ENCODE measurements at places on chromosomes 3 and 15.

DNA sequence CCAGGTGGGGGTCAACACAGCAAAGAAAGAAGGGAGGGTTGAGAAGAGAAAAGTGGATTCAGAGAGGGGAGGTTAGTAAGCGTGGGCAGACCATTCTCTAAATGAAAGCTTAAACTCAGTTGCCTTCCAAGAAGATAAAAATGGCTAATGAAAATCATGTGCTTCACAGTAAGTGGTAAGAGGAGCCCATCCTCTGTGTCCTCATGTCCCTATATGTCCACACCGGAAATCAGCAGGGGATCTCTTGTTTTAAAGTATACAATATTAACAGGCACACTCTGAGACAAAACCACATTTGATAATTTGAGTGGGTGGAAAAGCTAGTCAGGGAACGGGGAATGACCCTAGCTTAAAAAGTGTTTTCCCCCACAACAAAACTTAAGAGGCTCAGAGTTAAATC lies 4.4 kb upstream of the FOXP1 start:
- DNase-seq = no peak

DNA sequence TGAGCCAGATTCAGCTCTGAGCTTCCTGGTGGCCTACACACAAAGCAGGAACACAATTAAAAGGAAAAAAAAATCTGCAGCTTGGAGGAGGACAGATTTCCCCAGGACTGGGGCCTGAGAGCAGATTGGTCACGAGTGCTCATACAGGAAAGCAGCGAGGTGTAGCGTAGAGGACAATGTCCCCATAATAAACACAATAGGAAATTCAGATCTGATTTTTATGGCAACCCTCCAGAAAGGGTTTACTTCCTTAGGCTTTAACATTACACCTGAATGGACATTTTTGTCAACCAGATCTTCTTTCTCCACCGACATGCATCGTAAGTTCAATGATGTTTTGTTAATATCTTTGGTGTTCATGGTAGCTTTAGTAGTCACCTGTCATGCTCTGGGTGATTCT lies 23.3 kb downstream of the SLC6A20 start:
- DNase-seq = no peak

DNA sequence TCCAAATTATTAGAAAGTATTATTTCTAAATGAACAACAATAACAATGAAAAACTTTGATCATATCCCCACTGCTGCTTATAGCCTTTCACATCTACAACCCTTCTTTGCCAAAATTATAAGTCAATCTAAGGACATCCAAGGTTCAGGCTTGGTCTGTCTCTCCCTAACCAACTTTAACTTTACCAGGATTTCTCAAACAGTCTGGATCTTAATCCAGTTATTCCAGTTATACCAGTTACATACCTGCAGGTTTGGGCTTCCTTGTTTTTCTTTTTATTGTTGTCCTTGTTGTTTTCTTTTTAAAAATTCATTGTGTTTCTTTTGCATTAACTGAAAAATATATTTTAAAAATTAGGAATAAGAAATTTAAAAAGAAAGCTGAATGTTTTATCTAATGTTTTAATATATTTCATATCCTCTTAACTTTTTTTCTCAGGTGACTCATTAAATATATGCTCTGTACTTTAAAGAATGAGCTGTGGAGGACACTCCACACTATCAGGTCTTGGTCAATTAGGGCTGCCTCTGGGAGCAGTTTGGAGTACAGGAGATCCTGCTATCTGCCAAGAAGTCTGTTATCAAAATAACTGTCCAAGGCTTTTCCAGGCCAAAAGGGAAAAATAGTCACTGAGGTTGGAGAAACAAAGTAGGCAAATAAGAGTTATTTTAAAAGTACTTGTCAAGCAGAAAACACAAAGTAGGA lies 421.4 kb downstream of the EPHA6 start:
- DNase-seq = no peak

DNA sequence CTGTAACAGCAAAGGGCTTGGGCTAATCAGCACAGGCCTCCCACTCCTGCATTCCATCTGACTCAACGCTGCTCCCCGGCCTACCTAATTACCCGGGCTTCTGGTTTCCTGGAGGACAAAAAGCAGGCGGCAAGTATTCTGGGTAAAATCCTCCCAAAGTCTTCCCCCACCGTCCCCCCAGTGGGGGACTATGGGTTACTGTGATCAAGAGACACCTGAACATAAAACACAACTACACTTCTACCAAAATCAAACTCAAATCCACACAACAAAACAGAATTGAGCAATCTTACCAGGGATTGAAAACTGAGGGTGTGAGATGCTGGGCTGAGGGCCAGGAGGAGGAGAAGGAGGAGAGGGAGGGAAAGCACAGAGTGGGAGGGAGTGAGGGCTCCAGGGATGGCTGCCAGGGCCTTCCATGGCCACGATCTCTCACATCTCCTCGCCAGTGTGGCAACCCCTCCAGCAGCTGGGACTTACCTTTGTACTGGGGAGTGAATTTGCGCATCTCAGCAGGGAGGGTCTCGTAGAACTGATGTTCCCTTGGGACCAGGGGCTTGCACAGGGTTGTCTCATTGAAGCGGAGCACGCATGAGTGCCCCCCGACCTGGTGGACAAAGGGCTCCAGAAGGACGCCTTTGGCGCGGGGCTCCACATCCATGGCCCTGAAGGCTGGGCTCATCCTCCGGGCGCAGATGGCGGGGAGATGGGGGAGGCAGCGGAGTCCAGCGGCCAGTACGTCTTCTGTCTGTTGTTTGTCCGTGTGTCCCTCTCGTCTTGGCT lies 9.1 kb upstream of the NCKIPSD start:
- DNase-seq = no peak

- no peak for DNase-seq
These were observed 63.0 kb upstream of the CFAP161 start for GRCh38 chr15:81071120-81071519.

GRCh38 chr3:117788061-117788460 lies 1078.5 kb downstream of the TUSC7 start:
- DNase-seq = no peak

- DNase-seq = no peak
These were observed 25.5 kb downstream of the GLDN start for GRCh38 chr15:51366920-51367319.

DNA sequence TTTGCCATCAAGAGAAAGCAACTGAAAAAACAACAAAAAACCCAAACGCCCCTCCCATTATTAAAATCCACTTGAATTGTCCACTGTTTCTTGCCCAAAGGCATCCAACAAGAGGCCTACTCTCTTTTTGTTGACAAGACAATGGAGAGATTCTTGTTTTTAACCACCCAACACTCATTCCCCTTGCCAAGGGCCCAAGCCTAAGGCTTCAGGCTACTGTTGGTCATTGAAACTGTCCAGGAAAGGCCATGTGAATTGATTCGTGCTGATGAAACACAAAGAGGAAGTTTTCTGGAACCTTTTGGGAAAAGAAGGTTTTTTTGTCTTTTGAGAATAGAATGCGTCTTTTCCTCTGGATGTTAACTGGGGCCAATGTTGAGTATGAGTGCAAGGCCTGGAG lies 157.4 kb upstream of the PFN2 start:
- DNase-seq = no peak

DNA sequence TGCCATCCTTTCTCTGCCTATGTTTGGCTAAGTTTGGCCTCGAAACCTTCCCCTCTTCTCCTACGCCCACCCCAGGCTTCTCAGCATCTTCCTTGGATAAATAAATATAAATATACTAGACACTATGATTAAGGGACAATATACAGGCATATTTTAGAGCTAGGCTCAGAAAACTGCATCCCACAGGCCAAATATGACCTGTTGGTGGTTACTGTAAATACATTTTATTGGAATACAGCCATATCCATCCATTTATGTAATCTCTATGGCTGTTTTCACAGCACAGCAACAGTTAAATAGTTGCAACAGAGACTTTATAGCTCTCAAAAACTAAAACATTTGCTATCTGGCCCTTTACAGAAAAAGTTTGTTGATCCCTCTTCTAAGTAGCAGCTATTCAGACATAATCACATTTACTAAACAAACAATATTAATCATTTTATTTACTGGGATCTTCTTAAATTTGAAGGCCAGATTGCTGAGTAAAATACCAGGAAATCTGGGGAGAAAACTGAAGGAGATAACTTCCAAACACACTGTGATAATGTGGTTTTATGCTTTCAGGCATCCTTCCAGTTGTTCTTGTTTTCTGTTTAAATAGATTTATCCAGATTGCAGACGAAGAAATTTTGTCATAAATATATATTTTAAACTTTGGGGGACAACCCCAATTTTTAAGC lies 269.7 kb upstream of the THRB start:
- DNase-seq = no peak

- DNase-seq = no peak
These were observed 51.8 kb downstream of the GRAMD1C start for GRCh38 chr3:113890256-113890900.

- no peak for DNase-seq
These were observed 646.9 kb upstream of the LMCD1 start for GRCh38 chr3:7854721-7855120.

- DNase-seq = no peak
These were observed 123.6 kb upstream of the GAP43 start for GRCh38 chr3:115499666-115500065.

DNA sequence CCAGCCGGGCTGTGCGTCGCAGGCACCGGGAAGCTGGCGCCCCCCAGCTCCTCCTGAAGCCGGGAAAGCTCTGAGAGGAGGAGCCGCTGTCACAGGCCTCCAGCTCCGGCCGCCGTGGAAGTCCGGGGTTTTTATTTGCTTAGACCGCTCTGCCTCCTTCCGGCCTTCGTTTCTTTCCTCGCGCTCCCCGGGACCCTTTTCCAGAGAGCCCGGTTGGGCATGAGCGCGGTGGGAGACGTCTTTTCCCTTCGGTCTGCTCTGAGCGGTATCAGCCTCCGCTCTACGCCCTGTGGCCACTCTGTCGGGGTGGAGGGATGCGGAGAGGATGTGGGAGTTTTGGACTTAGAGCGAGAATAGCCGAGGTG lies 559 bp downstream of the SENP5 start:
- peak; percentile 9 for DNase-seq

- DNase-seq = no peak
These were observed 6.8 kb downstream of the LTK start for GRCh38 chr15:41506796-41507341.

- DNase-seq = no peak
These were observed 945 bp downstream of the VIPR1 start for GRCh38 chr3:42503251-42503924.

DNA sequence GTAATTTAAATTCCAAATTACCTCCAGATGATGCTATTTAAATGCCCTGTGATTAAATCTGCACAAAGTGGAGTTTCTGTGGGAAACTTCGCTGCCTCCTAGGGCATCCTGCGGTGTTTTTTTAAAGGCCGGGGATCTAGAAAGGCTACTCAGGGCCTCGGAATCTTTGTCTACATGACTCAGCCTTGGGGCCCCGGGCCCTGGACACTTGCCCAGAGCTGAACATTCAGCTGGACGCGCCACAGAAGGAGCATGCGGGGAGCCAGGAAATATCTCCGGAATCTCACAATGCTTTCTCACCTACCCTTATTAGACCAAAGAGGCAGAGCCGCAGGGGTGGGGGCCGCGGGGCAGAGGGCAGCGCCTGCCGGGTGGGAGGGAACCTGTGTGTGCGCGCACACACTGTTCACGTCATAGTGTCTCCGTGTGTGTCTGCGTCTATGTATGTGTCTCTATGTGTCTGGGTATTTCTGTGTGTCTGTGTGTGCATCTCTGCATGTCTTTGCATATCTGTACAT lies 145.5 kb upstream of the TPM1 start:
- DNase-seq = no peak

GRCh38 chr15:51697163-51697562 lies 15.9 kb downstream of the SCG3 start:
- no peak for DNase-seq

DNA sequence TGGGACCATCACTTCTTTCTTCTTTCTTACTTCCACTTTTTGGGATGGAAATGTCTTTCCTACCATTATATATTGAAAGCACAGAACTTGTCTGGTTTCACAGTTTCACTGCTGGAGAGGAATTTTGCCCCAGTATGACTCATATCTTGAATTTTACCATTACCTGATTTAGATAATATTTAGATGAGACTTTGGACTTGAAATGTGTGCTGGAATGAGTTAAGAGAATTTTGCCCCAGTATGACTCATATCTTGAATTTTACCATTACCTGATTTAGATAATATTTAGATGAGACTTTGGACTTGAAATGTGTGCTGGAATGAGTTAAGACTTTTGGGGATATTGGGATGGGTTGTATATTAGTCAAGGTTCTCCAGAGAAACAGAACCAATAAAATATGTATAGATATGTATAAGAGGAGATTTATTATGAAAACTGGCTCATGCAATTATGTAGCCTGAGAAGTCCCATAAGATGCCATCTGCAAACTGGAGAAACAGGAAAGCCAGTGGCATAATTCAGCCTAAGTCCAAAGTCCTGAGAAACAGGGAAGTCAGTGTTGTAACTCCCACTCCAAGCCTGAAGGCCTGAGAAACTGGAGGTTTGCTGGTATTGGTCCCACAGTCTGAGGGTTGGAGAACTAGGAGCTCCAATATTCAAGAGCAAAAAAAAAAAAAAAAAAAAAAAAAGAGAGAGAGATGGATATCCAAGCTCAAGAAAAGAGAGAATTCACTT lies 1029.2 kb downstream of the EPHA3 start:
- DNase-seq = no peak

- DNase-seq = no peak
These were observed 329.1 kb downstream of the FOXP1 start for GRCh38 chr3:71254281-71255057.

DNA sequence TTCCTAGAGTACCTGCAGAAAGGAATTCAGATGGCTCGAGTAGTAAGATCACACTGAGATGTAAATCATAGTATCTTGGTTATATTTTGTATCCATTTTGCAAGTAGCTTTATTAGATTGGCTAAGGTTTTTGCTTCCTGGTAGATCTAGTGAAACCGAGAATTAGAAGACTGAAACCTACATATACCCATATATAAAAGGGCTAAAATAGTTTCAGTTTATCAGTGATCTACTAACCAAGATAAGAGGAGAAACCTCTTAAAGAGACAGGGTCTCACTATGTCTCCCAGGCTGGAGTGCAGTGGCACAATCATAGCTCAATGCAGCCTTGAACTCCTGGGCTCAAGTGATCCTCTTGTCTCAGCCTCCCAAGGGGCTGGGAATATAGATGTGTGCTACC lies 135.3 kb downstream of the PCCB start:
- DNase-seq = no peak
